ENCODE measurements at places on chromosomes 6 and 20.
A peak's percentile ranks its signal among the peaks of the same experiment; 100 is the strongest.

DNA sequence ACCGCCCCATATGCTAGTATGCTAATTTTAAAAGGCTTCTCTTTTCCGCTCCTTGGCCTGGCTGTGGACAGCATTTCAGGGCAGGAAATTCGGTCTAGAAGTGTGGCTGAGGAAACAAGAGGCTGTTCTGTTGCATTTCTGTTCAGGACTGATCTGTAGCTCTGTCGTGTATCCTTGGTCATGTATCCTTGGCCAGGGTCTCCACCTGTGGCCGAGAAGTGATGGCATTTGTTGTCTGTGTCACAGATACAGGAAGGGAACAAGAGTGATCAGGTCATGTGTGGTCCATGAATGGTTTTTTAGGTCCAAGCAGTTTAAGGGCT is 300.5 kb upstream of the SUPT3H start:
- DNase-seq = peak; percentile 36

- DNase-seq = peak; percentile 68
Measured at GRCh38 chr6:135066397-135066796, 11.8 kb upstream of the HBS1L start.

- DNase-seq = no peak
Measured at GRCh38 chr6:558959-559358, 97.9 kb downstream of the HUS1B start.

DNA sequence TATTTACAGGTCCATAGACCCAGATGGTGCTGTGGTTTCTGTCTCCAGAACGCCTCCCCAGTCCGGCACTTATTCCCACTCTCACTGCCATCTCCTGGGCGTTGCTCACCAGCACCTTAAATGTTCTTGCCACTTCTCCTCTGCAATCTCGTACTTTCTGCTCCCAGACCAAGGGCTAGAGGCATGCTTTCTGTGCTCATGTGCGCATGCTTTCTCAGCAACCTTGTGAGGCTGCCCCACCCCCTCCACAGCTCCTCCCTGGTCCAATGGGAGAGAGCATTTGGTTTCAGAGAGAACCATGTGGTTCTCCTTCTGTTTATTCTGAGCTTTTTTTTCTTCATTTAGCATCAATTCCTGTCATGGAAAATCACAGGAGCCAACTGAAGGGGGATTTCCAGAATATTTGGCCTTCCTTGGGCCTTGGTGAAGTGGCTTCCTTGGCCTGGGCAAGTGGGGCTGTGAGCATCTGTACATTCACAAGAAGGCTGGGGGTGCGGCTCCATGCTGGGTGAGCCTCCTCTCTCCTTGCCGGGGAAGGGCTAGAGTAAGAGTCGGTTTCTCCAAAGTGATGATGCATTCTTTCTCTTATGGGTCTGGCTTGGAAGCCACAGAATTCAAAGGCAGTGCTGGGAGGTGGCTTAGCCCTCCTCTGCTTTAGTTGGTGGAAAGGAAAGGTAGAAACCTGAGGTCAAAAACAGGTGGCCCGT is 66.6 kb downstream of the PHACTR3 start:
- no peak for DNase-seq

- no peak for DNase-seq
Measured at GRCh38 chr6:55423933-55424332, 96.7 kb downstream of the GFRAL start.

DNA sequence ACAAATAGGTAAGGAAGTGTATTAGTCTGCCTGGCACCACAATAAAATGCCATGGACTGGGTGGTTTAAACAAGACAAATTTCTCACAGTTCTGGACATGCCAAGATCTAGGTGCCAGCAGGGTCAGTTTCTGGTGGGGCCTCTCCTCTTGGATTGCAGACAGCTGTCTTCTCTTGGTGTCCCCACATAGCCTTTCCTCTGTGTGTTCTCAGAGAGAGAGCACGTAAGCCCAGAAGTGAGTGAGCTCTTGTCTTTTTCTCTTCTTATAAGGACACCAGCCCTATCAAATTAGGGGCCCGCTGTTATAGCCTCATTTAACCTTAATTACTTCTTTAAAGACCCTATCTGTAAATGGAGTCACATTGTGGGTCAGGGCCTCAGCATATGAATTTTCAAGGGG is 28.3 kb downstream of the SMPDL3A start:
- no peak for DNase-seq

DNA sequence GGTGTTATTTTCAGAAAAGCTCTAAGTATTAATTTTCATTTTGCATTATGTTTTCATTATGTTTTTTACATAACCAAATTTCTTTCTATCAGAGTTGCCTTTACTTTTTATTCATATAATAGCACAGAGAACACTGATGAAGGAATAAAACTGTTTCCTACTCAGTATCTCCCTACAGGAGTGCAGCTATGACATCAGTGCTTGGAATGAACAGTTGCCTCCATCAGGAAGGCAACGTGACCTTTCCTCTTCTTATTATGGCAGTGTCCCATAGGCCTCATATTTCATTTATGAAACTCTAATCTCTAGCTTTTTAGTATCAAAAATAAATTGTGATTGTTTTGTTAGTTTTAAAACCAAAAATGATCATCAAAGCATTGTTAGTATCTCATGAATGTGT is 712.8 kb downstream of the CD109 start:
- no peak for DNase-seq

GRCh38 chr6:24689964-24690363 is 23.1 kb downstream of the ACOT13 start:
- no peak for DNase-seq

DNA sequence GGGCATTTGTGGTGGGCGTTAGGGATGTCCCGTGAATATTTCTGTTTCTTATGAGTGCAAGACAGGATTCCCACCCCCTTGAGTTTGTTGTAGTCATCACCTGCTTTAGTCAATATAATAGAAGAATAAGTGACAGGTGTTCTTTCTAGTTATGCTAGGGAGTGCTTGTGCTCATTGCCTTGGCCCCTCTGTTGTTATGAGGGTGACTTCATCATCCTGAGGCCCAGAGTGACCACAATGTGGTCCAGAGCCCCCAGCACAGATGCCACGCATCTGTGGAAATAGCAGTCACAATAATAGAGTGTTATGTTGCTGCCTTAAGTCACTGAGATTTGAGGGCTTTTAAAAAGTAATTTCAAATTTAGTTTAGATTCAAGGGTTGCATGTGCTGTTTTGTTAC is 42.4 kb downstream of the GGTLC1 start:
- DNase-seq = no peak

- peak; percentile 83 for DNase-seq
Measured at GRCh38 chr6:169654598-169655391, 47.0 kb downstream of the WDR27 start.

- DNase-seq = no peak
Measured at GRCh38 chr6:89539779-89540178, 98.8 kb downstream of the LYRM2 start.

- DNase-seq = peak; percentile 63
Measured at GRCh38 chr6:27176523-27177484, 70.7 kb upstream of the PRSS16 start.

DNA sequence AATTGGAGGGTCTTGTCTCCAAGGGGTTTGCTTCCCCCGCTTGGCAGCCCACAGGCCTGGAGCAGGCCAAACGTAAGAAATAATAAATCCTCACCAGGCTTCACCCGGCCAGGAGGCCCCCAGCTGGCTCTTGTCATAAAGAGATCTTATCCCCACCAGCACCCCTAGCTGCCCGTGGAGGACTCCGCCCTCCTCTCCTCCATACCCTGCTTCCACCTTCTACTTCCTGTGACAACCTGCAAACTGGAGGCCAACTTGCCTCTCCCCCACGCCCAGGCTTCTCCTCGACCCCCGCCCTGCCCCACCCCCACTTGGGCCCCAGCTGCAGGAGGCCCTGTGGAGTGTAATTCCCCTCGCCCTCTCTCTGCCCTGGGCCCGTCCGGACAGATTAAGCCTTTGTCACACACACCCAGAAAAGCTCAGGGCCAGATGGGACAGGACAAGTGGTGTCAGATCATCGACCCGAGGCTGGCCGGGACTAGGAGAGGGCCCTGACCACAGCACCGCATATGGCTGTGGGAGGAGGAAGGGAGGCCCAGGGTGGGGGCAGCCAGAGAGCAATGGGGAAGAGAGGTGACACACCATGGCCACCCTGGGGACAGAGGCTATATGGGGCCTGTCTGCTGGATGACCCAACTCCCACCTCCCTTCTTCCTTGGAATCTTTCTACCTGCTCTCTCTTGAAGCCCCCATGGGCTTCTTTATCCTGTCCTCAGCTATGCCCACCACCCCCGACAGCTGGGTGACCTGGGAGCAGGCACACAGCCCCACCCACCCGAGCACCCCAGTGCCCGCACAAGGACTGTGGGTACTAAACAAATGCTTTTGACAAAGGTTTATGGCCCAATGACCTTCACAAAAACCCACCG is 3.9 kb downstream of the NOL4L start:
- no peak for DNase-seq

GRCh38 chr20:14570811-14571210 is 233.4 kb upstream of the FLRT3 start:
- no peak for DNase-seq

DNA sequence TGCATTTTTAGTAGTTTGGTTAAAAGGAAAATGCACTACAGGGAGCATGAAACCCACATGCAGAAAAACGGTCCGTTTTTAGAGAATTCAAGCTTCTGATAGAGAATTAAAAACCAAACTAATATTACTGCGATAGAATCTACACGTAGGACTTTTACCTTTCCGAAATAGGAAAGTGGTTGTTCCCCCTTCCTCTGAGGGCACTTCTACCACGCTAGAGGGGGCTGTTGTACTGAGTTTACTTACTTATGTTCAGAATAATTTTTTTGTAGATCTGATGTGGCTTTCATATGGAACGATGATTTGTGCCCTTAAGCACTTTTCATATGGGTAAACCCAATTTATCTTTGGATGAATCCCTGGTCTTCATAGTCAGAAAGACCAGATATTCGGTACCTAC is 264.3 kb upstream of the PLN start:
- peak; percentile 64 for DNase-seq

GRCh38 chr6:111674413-111674812 is 68.7 kb upstream of the TRAF3IP2 start:
- no peak for DNase-seq

DNA sequence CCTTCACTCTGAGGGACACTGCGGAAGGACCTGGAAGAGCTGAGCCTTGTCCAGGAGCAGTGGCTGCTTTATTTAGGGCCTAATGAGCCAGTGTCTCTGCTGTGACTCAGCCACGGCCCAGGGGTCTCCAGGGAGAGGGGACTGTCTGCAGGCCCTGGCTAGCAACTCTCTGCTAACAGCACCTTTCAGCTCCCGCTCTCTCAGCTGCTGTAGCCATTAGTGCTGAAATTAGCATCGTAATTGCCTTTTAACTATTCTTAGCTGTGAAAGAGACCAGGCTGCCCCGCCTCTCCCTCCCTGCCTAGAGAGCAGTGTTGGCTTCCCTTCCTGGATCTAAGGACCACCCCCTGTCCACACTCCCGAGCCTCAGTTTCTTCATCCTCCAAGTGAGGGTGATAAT is 53.1 kb upstream of the SLC32A1 start:
- no peak for DNase-seq

DNA sequence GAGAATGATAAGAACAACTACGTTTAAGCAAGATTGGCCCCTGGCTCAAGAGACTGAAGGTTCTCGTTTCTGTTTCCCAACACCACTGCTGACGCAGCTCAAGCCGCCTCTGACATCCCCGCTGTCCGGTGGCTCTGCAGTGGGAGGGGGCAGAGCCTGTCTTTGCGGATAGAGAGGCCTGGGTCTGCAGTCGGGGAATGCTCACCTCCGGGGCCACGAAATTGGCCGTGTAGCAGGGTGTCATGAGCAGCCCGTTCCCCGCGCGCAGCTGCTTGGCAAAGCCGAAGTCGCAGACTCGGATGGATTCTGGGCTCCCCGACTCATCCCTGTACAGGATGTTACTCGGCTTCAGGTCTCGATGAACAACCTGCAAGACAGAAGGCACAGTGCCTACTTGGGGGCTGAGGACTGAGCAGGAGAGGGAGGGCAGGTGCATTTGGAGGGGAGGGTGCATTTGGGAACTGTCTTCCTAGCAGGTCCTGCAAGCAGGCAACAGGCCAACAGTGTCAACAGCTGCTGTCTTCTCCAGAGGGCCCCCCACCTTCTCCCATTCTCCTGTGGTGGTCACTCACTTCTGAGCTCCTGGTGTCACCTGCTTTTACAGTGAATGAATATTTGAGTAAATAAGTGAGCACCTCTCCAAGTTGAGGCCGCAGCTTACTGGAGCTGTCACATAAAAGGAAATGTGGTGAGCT is 40.5 kb upstream of the MPC1 start:
- no peak for DNase-seq

DNA sequence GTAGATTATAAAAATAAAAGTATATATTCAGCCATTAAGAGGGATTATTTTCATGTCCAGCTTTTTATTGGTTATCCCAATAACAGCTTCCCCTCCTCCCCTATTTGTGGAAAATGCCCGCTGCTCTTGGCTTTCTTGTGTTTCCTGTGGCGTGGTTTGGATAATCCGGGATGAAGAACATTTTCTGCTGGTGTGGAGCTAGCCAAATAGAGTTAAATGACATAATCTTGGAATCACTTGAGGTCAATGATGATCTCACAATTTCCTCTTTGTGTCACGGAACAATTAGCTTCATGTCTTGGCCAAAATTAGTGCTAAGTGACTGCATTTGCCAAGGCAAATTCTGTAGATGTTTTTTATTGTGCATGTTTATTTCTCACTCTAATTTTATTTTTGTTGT is 394.0 kb downstream of the LAMA2 start:
- peak; percentile 7 for DNase-seq

DNA sequence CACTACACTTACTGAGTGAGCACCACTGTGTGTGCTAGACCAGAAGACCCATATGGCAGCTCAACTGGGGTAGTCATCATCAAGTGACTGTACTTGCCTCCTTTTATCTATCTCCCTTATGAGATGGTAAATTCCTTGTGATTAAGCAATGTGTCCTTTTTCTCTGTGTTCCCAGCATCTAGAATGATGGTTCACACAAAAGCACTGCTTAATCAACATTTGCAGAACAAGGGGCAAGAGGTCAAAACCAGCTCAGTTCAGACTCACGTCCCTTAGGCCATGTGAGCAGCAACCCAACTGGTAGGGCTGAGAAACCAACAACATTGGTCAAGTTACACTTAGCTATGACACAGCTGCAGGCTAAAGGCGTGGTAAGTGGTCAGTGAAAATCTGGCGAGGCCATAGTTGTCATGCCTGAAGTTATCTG is 10.0 kb downstream of the TRAM2 start:
- DNase-seq = peak; percentile 41

DNA sequence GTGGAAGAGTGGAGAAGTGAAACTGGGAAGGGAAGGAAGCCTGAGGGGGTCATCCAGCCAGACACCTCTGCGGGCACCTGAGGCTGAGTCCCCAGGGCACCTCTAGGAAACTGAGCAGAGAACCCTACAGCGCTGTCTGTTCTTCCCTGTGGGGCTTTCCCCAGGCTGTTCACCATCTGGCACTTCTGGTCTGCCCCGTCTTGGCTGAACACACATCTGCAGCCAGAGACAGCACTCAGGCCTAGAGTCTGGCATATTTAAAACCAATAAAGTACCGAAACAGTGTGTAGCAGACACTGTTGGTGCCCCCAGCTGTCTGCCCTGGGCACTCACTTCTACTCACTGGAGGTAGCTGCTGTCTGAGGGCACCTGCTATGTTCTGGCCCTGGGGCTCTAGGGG is 9.4 kb upstream of the ARFGEF2 start:
- no peak for DNase-seq

- no peak for DNase-seq
Measured at GRCh38 chr6:19041906-19042305, 654.8 kb downstream of the RNF144B start.
